Activated naive CD4-positive, alpha-beta T cell treated with anti-CD3 and anti-CD28 coated beads, Interleukin-2, amount 50 U/mL, for 72 hours (primary cell): ENCODE measurements at places on chromosomes 2 and 18. TPM values are rescaled to one million over a fixed set of nuclear protein-coding genes. Genes with fewer than 3 reads are reported as not detected.

DNA sequence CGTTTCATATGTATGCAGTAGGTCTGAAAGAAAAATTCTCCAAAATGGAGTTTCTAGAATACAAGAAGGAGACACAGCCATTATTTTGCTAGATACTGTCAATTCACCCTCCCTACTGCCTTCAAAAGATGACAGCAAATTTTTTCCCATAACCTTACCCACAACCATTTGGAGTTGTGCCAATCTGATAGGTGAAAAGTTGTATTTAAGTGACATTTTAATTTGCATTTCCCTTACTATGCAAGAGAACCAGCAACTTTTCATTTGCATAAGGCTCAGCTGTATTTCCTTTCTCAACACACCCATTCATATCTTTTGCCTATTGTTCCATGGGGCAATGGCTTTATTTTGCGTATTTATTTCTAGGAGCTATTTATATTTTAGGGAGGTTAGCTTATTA, 31.4 kb upstream of the IL18RAP start:
- no peak for DNase-seq

GRCh38 chr2:170368370-170368769, 190.4 kb downstream of the MYO3B start:
- DNase-seq = no peak

GRCh38 chr2:71685941-71686611, 232.7 kb downstream of the DYSF start:
- no peak for DNase-seq

PSMA8 gene
- total RNA-seq = 0.45 TPM

GRCh38 chr2:33406622-33407021, 69.8 kb upstream of the RASGRP3 start:
- no peak for DNase-seq
